Psoas muscle (tissue), 8 donors: ENCODE measurements at places on chromosomes 4 and X. TPM values are rescaled to one million over a fixed set of nuclear protein-coding genes. Genes with fewer than 3 reads are reported as not detected.

GRCh38 chr4:48297256-48297846, 27.7 kb upstream of the TEC start:
- no peak for DNase-seq

GRCh38 chrX:55742649-55743048, 25.1 kb downstream of the RRAGB start:
- DNase-seq: no peak

DNA sequence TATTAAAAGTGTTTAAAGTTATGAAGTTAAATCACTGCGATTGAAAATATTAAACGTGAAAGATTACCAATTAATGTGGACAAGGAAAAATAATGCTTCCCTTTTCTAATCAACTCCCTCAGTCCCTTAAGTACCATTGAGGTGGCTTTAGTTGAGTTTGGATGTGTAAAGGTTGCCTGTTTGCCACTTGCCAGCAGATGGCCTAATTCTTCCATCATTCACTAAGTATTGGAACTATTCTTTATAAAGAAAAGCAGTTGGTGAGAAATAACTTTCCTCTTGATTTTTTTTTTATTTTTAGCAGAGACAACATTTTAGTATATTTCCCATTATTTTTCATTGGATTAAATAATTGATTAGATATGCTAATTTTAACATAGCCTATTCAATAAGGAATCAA, 295.9 kb upstream of the TACR3 start:
- DNase-seq: no peak

GRCh38 chr4:78545275-78546246, 6.0 kb upstream of the ANXA3 start:
- DNase-seq: no peak

GRCh38 chr4:5478169-5478568, 230.2 kb downstream of the EVC2 start:
- no peak for DNase-seq

TEX11 gene
- total RNA-seq: not detected

HS3ST1 gene
- total RNA-seq: 0.50 TPM

STX18 gene
- 18.2 TPM for total RNA-seq

PDGFRA gene
- total RNA-seq: 12.9 TPM

SYNPO2 gene
- 1,548 TPM for total RNA-seq

ADH1B gene
- total RNA-seq: 71.8 TPM
